ENCODE measurements at places on chromosomes 2 and 18. TPM values are rescaled to one million over a fixed set of nuclear protein-coding genes. Genes with fewer than 3 reads are reported as not detected.
A peak's percentile ranks its signal among the peaks of the same experiment; 100 is the strongest.

The CD302 gene
- 0.41 TPM for total RNA-seq

The UGT1A8 gene
- total RNA-seq: not detected

DNA sequence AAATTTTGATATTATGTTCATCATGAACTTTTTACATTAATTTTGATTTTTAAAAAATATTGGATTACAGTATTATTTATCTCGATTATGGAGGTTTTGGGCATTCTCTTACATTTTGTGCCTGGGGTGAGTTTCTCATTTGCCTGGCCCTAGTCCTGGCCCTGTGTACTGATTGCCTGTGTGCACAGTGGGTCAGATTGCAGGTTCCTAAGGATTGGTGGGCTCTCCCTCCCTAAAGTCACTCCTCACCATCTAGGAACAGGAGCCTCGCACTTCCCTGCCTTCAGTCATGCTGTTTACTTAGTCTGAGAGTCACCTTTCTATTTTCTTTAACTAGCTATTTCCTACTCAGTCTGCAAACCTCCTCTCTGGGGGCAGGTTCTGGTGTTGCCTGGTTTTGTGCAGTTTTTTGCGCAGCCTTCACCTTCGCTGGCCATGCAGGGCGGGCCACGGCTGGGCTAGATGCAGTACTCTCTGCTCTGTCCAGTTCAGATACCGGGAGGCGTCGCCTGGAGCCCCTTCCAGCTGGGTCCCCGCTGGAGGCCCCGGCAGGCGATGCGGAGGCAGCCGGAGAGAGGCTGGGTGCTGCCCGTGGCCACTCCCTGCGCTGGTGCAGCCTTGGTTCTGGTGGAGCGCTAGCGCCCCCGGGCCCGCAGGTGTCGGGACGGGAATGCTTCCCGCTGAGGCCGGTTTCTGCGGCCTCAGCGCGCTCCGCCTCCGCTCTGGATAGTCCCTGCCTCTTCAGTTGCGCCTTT lies 23.3 kb upstream of the MC5R start:
- no peak overlapping the region for H3K27ac ChIP-seq
- DNase-seq: peak; percentile 25
- peak overlapping the region; percentile 44 for H3K4me3 ChIP-seq

DNA sequence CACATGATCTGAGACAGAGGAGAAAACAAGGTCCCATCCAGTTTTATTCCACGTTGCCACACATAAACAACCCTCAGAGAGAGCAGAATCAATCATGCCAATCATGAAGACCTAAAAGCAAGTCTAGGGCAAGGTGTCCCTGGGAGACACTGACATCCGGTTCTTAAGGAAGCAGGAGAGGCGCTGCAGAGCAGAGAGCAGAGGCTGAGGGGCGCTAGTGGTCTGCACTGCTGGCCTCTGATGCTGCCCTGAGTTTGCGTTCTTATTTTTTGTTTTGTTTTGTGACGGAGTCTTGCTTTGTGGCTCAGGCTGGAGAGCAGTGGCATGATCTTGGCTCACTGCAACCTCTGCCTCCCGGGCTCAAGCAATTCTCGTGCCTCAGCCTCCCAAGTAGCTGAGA lies 83.3 kb downstream of the SMIM21 start:
- H3K27ac ChIP-seq: no peak overlapping the region
- peaks cover 6% of the 10 kb centered on the region for H3K27me3 ChIP-seq
- H3K4me3 ChIP-seq: no peak overlapping the region
- H3K4me1 ChIP-seq: no peaks in the 10 kb centered on the region

- H3K36me3 ChIP-seq: no peaks in the 10 kb centered on the region
- no peak overlapping the region for H3K27ac ChIP-seq
- no peak for DNase-seq
- H3K4me1 ChIP-seq: peaks cover 15% of the 10 kb centered on the region
- no peak overlapping the region for H3K4me3 ChIP-seq
Measured at GRCh38 chr2:64980183-64980582, 9.0 kb upstream of the SLC1A4 start.

DNA sequence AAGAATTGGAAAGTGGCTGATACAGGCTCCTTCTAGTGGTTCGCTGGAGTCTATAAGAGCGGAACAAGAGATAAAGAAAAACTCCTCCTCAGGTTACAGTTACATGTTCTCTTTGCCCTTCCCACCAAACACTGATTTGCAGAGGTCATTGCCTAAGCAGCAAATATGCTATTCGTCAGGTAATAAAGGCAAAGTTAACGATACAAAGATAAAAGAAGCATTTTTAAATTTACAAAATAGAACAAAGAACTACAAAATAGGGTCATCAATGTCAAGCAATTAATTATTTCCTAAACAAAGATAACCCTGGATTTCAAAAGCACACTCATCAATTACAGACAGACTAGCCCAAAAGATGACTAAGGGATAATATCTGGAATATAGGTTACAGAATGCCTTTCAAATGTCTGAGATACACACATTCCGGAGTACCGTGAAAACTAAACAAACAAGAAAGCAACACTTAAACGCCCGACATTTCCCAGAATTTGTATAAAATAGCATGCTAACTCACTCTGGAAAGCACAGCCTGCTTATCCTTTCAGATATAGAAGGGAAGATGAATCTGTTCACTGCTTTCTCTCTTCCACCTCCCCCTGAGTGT lies 186.4 kb downstream of the MREG start:
- DNase-seq: peak; percentile 46
- H3K4me3 ChIP-seq: no peak overlapping the region
- peaks cover 24% of the 10 kb centered on the region for H3K4me1 ChIP-seq

- no peaks in the 10 kb centered on the region for H3K27me3 ChIP-seq
- H3K27ac ChIP-seq: no peak overlapping the region
- no peaks in the 10 kb centered on the region for H3K4me1 ChIP-seq
- no peak for DNase-seq
Measured at GRCh38 chr18:49368161-49368875, 92.1 kb downstream of the DYM start.

DNA sequence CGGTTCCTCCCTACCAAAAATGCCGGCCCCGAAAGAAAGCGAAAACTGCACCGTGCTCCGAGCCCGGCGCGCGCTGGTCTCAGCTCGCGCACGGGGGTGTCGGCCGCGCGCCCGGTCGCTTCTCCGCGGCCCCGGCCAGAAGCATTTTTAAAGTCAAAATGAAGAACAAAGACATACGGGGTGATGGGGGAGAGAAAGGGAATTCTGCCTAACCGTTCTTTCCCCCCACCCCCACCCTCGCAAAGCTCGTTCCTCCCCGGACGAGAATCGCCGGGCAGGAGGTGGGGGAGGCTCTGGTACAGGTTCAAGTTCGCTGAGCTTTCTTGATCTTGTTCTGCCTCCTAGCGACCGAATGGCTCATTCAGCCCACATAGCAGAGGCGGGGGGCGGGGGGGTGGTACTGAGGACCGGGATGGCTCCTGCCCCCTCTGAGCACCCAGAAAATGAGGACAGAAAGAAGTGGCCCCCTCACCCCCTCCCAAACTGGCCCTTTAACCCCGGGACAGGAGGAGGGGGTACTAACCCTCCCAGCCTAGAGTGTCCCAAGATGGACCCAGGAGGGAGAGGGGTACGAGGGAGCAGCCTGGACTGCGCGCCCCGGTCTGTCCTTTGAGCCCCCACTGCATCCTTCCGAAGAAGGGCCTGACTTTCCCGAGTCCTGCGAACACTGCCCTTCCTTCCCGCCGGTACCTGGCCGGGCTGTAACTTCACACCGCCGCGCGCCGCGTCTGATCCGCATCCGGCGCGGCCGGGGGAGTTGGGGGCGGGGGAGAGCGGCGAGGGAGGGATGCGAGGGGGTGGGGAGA lies 3.1 kb downstream of the BCL11A start:
- peaks cover 2% of the 10 kb centered on the region for H3K4me1 ChIP-seq
- H3K27me3 ChIP-seq: peaks cover 2% of the 10 kb centered on the region
- H3K27ac ChIP-seq: peak overlapping the region; percentile 65
- H3K36me3 ChIP-seq: no peaks in the 10 kb centered on the region

DNA sequence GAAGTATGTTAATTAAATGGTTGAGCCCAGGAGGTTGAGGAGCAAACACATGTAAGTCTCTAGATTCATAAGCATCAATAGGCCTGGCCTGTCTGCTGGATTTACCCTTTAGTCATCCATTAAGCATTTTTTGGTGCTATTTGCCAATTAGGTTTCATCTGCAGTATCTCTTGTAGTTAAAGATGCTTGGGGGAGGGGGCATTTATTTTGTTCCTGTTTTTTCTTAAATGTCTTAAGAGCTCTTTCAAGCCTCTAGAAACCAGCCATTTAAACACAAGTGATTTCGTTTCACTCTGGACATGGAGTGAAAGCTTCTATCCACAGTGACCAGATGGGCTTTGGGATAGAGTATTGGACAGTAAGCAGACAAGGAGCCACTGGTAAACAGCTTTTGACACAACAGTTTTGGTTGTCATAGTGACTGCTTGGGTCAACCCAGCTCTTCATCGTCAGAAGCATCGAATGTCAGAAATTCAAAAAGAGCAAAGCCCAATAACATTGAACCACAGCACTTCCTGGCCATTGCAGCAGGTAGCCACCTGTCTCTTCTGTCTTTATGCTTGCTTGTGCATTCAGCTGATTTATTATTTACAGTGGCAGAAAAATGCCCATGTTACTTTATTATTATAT lies 4.9 kb downstream of the QPCT start:
- H3K36me3 ChIP-seq: no peaks in the 10 kb centered on the region
- no peak overlapping the region for H3K4me3 ChIP-seq
- peaks cover under 1% of the 10 kb centered on the region for H3K4me1 ChIP-seq
- no peak for DNase-seq
- H3K27ac ChIP-seq: no peak overlapping the region
- H3K27me3 ChIP-seq: no peaks in the 10 kb centered on the region

GRCh38 chr18:1663879-1664705 lies 759.4 kb downstream of the ADCYAP1 start:
- no peak overlapping the region for H3K4me3 ChIP-seq
- no peaks in the 10 kb centered on the region for H3K4me1 ChIP-seq
- H3K27ac ChIP-seq: no peak overlapping the region
- H3K27me3 ChIP-seq: no peaks in the 10 kb centered on the region

Measured in astrocyte (in vitro differentiated cells and primary cell).